Activated T-cell treated with anti-CD3 and anti-CD28 coated beads for 24 hours (primary cell): ENCODE measurements at places on chromosomes 12 and 14.
A peak's percentile ranks its signal among the peaks of the same experiment; 100 is the strongest.

- DNase-seq: no peak
These were observed 120.6 kb downstream of the TGFB3 start for GRCh38 chr14:75861161-75861621.

- no peak for DNase-seq
These were observed 55.4 kb downstream of the PLXNC1 start for GRCh38 chr12:94203796-94204195.

GRCh38 chr14:47857646-47858045 is 182.2 kb upstream of the MDGA2 start:
- no peak for DNase-seq

DNA sequence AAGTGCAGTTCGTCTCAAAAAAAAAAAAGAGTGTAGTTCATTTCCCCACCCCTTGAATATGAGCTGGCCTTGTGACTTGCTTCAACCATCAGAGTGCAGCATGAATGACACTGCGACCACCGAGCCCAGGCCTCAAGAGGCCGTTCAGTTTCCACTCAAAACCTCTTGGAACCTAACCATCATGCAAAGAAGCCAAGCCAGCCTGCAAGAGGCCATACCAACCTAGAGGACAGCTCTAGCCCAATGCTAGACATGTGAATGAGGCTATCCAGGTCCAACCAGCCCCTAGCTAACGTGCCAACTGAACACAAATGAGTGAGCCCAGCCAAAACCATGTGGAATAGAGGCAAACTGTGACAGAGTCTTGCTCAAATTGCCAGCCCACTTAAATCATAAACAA is 29.7 kb downstream of the R3HDM2 start:
- DNase-seq: no peak

DNA sequence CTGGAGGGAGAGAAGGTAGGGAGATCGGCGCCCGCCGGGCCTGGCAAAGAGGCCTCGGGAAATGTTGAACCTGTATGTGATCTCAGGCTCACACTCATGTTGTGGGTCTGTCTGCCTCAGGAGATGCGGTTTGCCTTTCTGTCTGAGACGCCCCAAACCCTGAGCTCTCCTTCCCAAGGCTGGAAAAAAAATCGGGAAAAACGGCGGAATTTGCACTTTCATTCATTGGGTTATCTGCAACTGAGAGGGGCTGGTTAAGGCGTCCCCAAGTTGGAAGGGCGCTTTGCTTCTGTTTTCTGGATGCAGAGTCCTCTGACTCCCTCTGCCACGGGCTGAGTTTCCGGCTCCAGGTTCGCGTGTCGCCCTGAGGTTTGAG is 5.0 kb upstream of the HOXC9 start:
- no peak for DNase-seq

DNA sequence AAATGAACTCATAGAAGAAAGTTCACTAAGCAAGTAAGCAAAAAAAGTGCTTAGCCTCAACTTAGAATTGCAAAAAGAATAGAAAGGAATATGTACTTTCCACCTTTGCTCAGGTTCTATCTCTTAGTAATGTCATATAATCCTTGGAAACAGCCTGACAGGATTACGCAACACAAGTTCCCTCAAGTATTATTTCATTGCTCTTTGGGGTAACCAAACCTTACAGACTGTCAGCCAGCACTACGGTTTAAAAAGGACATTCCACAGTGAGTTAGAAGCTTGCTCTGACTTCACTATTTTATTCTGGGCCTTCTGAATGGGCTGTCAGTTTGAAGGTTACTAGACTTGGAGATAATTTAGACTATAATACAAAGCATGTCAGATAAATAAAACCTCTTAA is 264.0 kb downstream of the ATXN7L3B start:
- no peak for DNase-seq

GRCh38 chr14:24943024-24943423 is 106.9 kb downstream of the STXBP6 start:
- no peak for DNase-seq

DNA sequence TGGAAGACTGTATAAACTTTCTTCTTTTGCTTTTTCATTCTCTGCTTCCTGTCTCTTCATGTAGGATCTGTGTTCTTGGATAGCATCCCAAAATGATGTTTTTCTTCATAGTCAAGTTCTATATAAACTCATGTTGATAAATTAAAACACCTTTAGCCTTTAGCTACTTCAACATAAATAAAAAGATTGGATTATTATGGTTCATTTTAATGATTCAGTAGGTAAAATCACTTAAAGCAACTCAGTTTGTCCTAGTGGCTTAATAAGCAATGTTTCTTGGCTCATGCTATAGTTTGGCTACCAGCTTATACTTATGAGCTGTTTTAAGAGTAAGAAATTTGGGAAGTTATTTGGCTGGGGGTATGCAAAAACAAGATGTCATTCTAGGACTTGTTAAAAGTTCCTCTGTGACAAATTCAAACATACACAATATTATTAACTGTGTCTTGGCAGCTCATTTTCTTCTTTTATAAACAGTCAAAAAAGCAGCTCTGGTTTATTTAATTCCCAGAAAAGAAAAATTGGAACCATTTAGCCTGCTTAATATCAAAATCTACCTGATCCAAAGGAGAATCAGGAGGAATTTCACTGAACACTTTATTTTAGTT is 111.4 kb downstream of the TMTC3 start:
- DNase-seq: no peak

DNA sequence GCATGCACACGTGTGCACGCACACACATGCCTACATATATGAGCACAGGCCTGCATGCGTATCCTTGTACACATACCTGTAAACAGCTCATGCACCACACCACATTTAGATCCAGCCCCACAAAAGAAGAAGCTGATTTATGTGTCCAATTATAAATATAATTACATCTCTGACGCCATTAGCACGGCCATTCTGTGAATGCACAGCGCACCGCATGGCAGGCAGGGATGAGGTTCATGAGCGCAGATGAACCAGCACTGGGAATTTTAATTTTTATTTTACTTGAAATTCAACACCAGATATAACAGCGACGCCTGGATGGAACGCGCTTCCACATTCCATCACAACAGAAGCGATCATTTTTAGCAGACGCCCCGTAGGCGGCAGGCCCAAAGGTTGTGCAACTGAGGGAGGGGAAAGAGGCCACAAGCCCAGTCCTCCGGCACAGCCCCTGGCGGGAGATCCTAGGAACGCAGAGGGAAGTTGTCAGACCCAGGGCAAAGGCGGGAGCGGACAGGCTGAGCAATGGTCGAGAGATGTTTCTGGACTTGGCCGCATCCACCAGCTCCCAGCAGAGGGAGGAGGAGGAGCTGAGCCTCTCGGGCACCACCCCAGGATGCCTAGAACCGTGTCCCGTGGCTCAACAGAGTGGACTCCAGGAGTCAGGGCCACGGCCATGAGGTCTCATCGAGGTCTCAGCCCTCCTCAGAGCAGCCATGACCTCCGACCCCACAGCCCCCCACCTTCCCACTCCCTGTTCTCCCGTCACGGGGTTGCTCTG is 37.9 kb upstream of the GALNT9 start:
- no peak for DNase-seq

DNA sequence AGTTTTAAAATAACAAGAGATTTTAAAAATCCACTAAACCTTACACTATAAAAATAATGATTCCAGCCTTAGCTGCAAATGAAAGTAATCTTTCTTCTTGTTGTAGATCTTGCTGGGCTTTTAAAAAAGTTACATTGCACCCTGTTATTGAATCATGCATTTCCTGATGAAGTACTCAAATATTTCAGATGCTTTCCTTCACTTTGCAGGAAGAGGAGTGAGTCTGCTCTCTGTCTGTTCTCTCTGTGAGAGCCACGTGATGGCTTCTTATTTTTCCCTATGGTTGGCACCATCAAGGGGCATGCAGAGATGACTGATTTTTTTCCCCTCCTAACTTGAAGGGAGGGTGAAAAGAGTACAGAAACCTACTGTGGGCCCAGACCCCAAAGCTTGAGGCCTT is 262.7 kb downstream of the ATP23 start:
- DNase-seq: no peak

DNA sequence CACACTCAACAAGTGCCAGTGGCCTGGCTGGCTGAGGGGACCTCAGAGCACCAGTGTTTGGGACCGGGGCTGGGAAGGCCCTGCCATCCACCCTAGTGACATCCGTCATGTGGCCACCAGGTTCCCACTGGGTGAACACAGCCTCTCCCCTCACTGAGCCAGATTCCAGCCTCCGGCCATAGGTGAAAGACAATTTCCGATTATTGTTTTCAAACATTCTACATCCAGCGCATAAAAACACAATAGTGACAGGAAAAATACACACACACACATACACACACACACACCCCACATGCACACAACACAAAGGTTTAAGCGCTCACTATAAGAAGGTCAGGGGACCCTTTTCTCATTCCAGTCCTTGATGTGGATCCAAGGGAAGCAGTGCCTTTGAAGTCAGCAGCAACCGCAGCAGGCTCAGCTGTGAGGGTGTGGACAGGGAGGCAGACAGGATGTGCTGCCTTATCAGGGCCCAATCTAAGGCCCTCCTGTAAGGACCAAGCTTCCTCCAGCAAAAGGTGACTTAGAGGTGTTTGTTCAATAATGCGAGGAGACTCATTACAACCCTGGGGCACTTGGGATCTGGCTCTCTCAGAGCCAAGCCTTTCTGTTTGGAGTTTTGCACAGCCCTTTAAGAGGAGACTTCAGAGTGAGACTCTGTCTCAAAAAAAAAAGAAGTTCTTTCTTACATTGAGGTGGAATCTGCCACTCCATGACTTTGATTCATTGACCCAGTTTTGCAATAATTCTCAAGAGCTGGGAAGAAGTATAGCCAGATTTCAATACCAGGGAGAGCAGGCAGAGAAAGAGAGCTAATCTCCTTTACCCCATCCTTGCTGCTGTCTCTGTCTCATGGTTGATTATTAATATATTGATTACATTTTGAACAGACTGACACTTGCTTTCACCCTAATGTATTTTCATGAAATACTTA is 227.8 kb downstream of the ZFP36L1 start:
- DNase-seq: no peak

DNA sequence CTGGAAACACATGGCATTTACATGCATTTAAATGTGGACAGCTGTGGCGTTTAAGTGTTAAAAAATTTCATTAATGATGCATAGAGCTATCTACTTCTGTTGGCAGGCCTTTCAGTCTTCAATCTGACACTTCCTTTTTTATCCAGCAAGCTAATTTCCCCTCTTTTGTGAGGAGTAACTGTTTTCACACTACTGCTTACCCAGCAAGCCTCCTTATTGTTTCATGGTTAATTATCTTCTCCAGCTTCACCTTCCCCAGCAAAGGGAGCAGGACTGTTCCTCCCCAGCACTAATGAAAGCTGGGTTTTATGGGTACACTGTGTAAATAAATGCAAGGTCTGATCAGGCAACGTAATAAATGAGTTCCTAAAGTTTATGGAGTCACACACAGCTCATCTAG is 129.4 kb upstream of the NPAS3 start:
- no peak for DNase-seq

DNA sequence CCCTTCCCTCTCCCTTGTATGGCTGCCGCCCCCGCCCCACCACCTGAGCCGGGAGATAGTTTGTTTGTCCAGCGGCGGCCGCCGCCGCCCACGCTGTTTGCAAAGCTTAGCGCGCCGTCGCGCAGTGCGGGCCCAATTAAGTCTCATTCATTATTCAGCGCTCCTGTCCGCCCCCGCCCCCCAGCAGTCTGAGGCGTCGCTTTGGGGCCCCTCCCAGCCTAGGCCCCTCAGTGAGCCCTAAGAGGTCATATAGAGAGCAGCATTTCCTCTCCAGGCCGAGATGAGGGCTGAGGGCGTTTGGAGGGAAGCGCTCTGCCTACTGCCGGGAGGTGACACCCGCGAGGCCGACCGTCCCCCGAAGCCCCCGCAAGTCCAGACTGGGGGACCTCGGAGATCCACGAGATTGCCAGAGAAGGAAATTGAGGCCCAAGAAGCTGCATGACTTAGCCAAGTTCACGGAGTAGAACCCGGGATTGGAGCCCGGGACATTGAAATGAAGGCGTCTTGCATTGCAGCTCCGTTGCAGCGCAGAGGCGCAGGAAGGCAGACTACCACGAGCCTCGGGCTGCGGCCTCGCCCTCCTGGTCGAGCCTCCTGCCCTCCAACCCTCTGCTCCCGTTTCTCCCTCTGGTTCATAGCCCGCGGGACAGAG is at the start of gene DNAJC22:
TSS of gene DNAJC22 (plus strand) at position 230 of the 652 bp plus-strand sequence. CDS start 1,985 bp downstream, outside the sequence.
- no peak for DNase-seq

- DNase-seq: no peak
These were observed 12.2 kb downstream of the CAPZA3 start for GRCh38 chr12:18750085-18750484.

- no peak for DNase-seq
These were observed 130.5 kb downstream of the KIF26A start for GRCh38 chr14:104268725-104269436.

GRCh38 chr12:44405297-44405696 is 470.8 kb downstream of the NELL2 start:
- DNase-seq: no peak

GRCh38 chr14:52235866-52236510 is 31.5 kb upstream of the PTGDR start:
- no peak for DNase-seq

DNA sequence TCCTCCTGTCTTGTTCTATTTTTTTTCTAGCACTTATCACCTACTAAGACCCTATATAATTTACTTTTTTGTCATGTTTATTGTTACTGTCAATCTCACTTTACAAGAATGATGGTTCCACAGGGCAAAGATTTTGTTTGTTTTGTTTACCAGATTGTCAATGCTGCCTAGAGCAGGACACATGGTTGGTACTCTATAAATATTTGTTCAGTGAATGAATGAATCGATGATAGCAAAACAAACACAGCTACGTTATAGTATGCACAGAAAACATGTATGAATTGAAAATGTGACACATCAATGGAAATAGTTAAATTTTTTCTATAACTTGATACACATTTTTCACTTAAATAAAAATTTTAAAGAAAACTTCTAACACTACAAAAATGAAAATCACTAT is 67.1 kb upstream of the KRR1 start:
- DNase-seq: no peak

- DNase-seq: no peak
These were observed 737.6 kb downstream of the SLC16A7 start for GRCh38 chr12:60333461-60333860.

GRCh38 chr14:47278233-47278842 is 397.1 kb downstream of the MDGA2 start:
- peak; percentile 1 for DNase-seq

DNA sequence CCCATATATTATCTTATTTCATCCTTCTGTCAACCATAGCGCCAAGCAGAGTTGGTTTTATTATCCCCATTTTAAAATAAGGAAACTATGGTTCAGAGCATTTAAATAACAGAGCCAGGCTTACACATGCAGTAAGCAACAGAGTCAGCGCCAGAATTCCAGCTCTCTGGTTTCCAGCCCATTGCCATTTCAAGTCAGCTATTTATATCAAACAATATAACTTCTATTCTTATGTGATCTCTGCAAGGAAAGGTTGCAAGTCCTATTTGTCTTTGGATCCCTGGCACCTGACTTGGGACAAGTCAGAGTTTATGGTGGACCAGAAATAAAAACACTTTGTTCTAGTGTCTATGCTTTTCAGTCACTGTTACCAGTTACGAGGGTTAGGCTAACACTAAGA is 174.1 kb upstream of the EEA1 start:
- DNase-seq: no peak
